ENCODE measurements at places on chromosomes 16 and 17.

DNA sequence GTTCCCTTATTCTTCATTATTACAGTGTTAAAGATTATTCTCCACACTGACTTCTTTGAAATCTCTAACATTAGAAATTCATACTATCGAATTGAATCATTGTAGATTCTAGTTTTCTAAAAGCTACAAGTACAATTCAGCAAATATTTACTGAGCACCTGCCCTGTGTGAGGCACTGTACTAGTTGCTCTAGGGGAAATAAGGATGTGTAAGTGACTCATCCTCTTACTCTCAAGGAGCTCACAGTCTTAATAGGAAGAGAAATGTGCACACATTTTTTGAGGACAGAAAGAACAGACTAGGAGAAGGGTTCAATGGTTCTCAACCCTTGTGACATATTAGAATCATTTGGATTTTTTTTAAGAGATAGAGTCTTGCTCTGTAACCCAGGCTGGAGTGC, 7.7 kb upstream of the SLFN12L start:
- DNase-seq: no peak

DNA sequence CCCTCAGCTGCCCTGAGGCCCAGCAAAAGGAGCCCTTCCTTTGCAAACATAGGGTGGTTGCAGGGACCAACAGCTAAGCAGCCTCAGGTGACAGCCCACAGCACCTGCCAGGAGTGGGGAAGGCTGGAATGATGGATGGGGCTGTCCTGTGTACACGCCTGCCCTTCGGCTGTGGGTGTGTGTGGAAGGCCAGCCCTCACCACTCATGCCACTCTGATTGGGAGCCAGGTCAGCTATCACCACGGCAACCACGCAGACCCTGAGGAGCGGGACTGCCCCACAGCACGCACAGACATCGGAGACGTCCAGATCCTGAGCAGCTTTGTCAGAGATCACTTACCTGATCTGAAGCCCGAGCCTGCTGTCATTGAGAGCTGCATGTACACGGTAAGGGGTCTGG, 11.9 kb downstream of the PIPOX start:
- DNase-seq: no peak

GRCh38 chr16:48156790-48157209, 1.0 kb upstream of the ABCC12 start:
- no peak for DNase-seq

- DNase-seq: peak; percentile 34
Observed at GRCh38 chr17:82592767-82593589, 55.3 kb downstream of the WDR45B start.

- DNase-seq: no peak
Observed at GRCh38 chr17:2758870-2759269, 9.4 kb upstream of the CCDC92B start.

DNA sequence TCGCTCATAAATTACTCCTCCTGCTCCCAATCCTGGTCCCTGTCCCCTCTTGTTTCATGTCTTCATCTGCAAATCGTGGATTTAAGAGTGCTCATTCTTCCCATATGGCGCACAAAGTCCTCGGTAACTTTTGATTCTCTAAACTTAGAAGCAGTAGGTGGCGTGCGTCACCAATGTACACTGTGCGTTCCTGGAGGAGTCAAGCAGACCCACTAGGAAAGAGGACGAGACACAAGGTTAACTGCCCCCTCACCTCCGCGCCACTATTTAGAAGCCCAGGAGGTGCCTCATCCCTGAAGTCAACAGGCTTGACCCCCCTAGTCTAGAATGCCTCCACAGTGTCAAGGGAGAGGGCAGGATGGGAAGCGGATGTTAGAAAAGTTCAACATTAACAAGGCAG, 2.9 kb downstream of the SLC13A5 start:
- no peak for DNase-seq

DNA sequence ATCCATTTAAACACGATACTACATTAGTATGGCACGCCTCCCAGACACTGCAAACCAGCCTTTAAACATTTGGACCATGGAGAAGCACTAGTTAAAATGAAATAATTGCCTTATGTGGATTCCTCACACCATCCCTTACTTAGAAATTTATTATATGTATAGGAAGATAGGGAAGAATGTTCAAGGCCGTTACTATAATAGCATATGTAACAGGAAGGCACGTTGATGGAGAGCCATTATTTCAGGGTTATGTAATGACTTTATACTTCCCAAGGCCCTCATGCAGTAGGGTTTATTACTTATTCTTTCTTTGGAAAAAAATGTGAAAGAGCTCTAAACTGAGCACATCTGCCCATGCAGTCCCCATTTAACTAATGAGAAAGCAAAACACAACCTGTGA, 96.6 kb upstream of the CACNG5 start:
- DNase-seq: no peak

- DNase-seq: no peak
Observed at GRCh38 chr17:41935641-41936040, 5.2 kb downstream of the ODAD4 start.

- DNase-seq: no peak
Observed at GRCh38 chr16:89005201-89006035, 28.4 kb upstream of the CBFA2T3 start.

- no peak for DNase-seq
Observed at GRCh38 chr17:65408050-65408449, 153.4 kb downstream of the AXIN2 start.

DNA sequence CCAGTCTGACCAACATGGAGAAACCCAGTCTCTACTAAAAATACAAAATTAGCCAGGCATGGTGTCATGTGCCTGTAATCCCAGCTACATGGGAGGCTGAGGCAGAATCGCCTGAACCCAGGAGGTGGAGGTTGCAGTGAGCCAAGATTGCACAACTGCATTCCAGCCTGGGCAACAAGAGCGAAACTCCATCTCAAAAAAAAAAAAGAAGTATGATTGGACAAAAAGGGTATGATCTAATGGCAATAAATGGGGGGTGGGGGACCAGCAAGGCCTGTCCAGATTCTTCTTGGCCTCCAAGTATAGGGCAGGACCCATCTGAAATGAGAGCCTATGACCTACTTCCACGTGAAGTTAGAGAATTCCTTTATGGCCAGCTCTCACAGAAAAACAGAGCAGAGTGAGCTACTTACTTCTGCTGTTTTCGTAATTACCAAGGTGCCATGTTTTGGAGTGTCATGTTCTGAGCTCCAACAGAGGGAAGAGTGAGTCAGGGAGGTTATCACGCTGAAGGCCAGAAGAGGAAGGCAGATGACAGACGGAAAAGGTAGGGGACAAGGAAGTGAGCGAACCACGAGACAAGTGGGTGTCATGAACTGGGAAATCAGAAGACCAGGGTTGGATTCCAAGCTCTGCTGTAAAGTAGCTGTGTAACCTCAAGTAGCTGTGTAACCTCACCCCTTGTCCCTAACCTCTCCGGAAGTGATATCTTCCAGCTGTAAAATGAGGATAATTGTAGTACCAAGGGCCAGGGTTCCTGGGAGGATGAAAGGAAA, 3.6 kb upstream of the ZMYND15 start:
- DNase-seq: no peak

GRCh38 chr16:17063201-17064139, 407.3 kb downstream of the XYLT1 start:
- DNase-seq: no peak

DNA sequence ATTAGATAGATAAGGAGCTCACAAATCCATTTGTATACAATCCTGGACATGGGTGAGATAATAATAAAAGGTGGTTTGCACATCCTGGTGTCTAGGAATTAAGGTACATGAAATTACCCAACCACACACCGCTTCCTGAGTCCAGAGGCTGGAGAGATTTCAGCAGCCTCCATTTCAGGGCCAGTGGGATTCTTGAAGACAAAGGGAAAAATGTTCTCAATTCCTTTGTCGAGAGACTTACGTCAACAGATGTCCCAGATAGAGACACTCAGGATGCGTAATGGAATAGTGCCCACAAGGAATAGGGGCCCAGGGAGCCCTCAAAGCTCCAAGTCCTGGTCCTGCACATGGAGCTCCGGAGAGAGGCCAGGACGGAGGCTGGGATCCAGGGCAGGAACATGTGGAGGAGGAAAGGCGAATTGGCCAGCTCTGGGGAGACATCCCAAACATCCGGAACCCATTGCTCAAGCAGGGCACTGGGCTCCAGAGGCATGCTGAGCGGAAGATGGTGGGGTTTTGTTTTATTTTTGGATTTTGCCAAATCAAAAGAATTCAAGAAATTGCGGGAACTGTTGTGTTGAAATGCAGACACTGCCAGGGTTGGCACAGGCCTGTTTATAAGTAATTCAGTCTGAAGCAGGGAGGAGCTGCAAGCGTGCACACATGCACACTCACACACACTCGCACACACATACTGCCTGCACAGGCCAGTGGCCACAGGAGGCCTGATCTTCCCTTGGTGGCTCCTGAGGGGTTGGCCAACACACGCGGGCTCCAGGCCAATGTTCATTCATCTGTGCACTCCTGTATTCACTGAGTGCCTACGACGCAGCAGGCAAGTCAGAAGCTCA, 97.2 kb downstream of the NOG start:
- no peak for DNase-seq

- no peak for DNase-seq
Observed at GRCh38 chr17:49447628-49448302, 33.1 kb upstream of the PHB1 start.

DNA sequence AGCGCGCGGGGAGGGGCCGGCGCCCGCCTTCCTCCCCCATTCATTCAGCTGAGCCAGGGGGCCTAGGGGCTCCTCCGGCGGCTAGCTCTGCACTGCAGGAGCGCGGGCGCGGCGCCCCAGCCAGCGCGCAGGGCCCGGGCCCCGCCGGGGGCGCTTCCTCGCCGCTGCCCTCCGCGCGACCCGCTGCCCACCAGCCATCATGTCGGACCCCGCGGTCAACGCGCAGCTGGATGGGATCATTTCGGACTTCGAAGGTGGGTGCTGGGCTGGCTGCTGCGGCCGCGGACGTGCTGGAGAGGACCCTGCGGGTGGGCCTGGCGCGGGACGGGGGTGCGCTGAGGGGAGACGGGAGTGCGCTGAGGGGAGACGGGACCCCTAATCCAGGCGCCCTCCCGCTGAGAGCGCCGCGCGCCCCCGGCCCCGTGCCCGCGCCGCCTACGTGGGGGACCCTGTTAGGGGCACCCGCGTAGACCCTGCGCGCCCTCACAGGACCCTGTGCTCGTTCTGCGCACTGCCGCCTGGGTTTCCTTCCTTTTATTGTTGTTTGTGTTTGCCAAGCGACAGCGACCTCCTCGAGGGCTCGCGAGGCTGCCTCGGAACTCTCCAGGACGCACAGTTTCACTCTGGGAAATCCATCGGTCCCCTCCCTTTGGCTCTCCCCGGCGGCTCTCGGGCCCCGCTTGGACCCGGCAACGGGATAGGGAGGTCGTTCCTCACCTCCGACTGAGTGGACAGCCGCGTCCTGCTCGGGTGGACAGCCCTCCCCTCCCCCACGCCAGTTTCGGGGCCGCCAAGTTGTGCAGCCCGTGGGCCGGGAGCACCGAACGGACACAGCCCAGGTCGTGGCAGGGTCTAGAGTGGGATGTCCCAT, 232.8 kb downstream of the SEC14L1 start:
- DNase-seq: no peak
